CD4-positive, alpha-beta T cell treated with Interleukin-17A for 1 hour (primary cell): ENCODE measurements at places on chromosomes 4 and X.

DNA sequence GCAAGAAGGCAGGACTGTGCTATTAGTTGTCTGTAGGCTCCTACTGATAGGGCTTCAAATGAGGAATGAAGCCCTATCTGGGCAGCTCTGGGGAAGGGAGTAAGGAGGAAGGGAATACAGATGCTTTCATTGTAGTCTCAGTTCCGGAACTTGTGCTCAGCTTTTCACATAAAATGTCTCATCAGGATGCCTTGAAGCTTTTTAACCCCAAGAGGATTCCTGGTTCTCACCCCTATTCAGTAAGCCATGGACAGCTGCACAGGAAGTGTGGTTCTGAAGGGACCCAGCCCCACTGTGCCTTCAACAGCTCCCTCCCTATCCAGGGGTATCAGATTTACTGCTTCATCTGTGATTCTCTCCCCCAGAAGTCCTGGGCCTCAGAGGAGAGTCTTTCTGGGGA, 5.0 kb downstream of the ARMCX5 start:
- DNase-seq, result no peak

GRCh38 chrX:150050387-150050786, 112.1 kb upstream of the EOLA2 start:
- no peak for DNase-seq

DNA sequence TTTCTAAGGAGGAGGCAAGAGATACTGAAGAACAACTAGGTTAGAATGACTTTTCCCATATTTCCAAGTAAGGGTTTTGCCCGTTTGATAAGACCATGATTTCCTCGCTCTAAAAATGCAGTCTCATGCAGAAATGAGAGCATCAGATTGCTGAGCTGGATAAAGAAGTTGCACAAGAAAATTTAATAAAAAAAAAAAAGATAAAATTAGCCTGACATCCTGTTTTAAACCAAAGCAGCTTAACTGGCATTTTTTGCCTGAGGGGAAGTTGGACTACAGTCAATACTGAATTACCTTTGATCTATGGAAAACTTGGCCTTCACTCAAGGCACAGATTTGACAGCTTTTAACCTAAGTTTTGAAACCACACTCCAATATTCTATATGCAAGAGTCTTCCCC, 208.4 kb downstream of the GASK1B start:
- DNase-seq, result no peak

DNA sequence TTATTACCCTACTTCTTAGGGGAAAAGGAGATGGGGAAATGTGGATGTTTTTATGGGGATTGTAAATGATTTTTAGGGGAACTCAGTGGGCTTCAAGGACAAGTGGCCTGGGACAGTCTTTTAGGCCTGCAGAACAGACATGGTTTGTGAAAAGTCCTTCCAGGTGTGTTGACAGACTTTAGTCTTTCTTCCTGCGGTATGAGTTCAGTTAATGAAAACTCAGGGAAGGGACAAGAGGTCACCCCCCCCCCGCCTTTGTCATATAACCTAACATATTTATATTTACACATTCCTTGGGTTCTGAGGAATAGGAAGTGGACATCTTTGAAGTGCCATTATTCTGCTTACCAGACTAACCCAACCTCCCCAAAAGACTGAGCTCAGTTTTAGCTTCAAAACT, 31.8 kb downstream of the METAP1 start:
- DNase-seq, result no peak

GRCh38 chr4:23392860-23393458, 496.9 kb downstream of the PPARGC1A start:
- DNase-seq, result no peak

DNA sequence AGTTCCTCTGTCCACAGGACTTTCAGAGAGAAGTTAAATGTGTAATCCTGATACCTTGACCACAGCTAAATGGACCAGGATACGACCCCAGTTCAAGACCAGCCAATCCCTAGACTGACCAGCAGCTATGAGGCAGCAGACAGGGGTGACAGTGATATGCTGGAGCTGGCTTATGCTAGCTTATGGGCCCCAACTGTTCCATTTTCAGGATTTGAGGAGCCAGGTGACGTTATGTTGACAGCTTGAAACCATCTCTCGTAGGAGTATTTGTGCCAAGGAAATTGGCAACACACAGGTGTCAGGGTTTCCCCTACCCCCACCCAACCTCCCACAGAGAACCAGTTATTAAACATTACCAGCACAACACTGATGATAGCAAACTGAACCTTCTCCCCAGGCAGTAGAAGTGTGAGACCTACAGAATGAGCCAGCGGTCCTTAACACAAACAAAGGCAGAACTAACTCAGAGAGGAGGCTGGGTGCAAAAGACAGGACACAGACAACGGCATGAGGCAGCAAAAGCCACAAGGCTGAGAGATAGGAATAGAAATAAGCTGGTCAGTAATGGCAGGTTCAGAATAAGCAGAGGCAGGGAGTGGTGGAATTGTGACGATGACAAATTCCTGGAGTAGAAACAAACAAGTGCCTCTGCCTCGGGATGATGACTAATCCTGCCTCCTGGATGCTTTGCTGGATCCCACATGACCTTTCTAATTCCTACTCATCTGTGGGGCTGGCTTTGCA, 85.6 kb upstream of the CPEB2 start:
- no peak for DNase-seq

- DNase-seq, result no peak
These were observed 242.3 kb upstream of the KCNIP4 start for GRCh38 chr4:22190855-22191254.

DNA sequence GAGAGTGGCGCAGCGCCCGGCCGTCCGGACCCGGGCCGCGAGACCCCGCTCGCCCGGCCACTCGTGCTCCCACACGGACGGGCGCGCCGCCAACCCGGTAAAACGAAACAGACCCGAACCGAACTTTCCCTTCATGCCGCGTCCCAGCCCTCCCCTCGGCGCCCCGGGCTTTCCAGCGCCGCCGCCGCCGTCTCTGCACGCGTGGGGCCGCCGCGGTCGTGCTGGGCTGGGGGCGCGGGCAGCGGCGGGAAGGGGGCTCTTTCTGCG, 222 bp downstream of the SMAD1 start:
- DNase-seq, result no peak

DNA sequence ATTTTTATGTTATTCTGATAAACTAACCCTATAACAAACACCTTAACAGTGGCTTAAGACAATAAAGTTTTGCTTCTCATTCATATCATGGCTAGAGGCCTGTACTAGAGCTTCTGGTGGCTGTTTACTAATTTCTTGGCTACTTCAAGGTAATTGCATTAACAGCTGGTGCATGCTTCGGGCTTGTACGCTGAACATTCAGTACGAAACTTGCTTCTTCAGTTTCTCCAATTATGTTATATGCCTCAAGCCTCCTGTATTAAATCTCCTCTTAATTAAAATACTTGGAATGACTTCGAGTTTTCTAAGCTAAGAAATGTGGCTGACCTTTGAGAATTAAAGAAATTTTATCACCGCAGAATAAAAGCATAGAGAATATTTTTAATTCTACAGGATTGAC, 138.9 kb upstream of the TRAM1L1 start:
- DNase-seq, result no peak

DNA sequence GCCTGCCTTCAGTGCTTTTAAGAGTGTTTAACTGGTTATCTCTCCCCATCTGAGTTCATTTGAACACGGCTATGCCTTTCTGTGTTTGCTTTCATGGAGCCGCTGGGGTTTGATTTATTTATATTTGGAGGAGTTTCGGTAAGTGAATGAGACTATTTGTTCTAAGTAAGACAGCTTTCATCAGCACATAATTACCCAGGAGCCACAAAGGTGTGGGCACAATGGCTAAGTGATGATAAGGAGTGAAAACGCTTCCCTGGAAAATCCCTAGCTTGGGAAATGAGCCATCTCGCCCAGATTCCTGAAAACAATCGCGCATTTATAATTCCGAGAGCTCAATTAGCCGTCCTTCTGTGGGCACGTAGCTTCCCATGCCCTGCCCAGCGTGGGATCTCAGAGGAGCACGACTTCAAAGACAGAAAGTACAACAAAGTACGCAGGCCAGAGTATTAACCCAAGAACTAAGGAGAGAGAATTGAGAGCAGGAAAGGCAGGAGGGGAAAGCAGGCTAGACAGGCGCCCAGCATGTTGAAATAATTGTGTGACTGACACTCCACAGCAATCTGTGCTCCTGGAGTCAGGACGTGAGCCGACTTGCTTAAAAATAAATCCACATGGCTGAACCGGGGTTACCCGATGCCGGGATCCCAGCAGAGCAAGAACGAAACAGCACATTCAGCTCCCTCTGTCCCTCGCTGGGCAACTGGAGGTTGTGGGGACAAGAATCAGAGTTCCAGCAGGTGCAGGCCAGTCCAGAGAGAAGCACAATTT, 99.0 kb downstream of the DHRSX start:
- no peak for DNase-seq

GRCh38 chr4:81084634-81085033, 54.1 kb downstream of the BMP3 start:
- DNase-seq, result no peak
